Bone marrow (tissue), 2 donors: ENCODE measurements at places on chromosomes 16 and 17.
A peak's percentile ranks its signal among the peaks of the same experiment; 100 is the strongest.

- DNase-seq, result no peak
These were observed 63.5 kb upstream of the GPR139 start for GRCh38 chr16:20137194-20137593.

DNA sequence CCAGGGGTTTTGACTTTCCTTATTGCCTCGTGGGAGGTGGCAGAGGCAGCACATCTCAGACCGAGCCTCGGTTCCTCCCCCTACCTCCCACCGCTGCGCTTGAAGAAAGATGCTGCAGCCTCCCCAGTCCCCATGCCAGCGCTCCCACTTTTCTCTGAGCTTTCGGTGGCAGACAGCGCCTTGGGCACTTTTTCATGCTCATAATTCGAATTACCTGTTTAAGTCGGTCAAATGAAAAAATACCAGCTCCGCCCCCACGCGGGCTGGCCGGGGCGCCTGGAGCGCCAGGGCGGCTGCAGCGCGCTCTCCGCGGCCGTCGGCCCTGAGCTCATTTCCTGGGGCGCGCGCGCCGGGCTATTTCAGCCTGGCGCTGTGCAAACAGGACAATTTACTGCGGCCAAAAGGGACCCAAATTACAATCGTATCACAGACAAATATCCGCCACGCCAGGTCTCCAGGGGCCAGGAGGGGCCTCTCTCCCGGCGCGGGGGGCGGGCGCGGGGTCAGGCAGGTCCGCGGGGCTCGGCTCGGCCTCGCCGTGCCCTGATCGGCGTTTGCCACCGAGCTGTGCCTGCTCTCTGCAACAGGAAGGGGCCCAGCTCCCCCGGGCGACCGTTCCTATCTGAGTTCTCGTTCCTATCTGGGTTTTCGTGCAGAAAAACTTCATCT, 45.0 kb downstream of the SOST start:
- no peak for DNase-seq

GRCh38 chr17:31051506-31051905, 43.3 kb upstream of the NF1 start:
- DNase-seq, result peak; percentile 21

DNA sequence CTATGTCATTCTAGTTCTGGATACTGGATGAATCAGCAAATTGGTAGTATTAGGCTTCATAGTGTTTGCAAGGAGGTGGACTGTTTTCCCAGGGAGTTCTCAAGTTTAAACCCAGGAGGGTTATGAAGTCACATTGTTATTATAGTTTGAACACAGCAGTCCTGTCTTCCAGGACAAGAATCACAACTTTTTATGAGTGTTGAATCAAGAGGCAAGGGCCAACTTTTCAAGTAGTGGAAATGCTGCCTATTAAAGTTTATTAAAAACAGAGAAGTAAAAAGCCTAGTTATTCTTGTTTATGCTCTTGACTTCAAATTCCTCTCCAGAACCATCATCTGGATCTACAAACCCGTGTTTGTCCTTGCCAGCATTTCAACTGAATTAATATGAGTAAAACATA, 86.3 kb upstream of the GOT2 start:
- no peak for DNase-seq

- no peak for DNase-seq
These were observed 42.4 kb upstream of the ZNF629 start for GRCh38 chr16:30829130-30830071.
